ENCODE measurements at places on chromosomes 6 and 20. TPM values are rescaled to one million over a fixed set of nuclear protein-coding genes. Genes with fewer than 3 reads are reported as not detected.

DNA sequence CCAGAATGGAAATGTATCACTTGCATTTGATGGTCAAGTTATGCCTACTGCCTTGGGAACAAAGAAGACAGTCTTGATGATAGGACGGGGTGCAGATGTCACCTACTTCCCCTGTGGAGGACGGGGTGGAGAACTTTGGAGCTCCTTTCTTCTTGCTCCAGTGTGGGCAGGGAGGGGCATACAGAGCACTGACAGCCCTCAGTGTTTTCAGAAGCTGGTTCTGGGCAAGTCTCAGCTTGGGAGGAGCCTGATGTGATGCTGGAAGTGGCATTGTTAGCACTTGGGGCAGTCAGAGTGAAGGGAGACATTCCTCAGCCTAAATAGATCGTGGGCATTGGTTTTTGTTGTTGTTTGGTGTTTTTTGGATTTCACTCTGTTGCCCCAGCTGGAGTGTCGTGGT is 59.7 kb downstream of the SYNJ2 start:
- no peak for DNase-seq

- DNase-seq: peak; percentile 11
These were observed 160.1 kb downstream of the C6orf58 start for GRCh38 chr6:127737009-127737486.

GRCh38 chr20:5349448-5349847 is 32.7 kb upstream of the PROKR2 start:
- DNase-seq: no peak

- no peak for DNase-seq
These were observed 2.2 kb downstream of the SMLR1 start for GRCh38 chr6:130829333-130829910.

- no peak for DNase-seq
These were observed 2.8 kb upstream of the VSX1 start for GRCh38 chr20:25084626-25085187.

Gene EYA2
- not detected for total RNA-seq

- DNase-seq: no peak
These were observed 322.8 kb upstream of the NT5E start for GRCh38 chr6:85127168-85127498.

DNA sequence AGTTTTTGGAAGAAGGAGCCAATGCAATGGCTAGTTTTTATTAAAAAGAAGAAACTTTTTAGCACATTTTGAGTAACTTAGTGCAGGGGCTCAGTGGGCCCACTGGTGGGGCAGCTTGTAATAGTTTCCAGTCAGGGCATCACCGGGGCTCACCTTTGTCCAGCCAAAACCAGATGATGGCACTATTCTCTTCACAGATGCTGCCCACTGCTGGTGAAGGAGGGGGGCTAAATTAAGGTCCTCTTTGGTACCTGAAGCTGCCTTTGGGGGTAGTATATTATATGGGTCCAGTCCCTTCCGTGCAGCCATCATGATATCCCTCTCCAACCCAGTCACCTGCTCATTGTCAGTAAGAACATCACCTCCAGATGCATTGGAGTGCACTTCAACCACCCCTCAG is 182.9 kb downstream of the PDE7B start:
- no peak for DNase-seq

GRCh38 chr6:90290811-90291420 is 5.7 kb downstream of the BACH2 start:
- DNase-seq: no peak

GRCh38 chr20:59730722-59731121 is 126.4 kb downstream of the PHACTR3 start:
- no peak for DNase-seq

DNA sequence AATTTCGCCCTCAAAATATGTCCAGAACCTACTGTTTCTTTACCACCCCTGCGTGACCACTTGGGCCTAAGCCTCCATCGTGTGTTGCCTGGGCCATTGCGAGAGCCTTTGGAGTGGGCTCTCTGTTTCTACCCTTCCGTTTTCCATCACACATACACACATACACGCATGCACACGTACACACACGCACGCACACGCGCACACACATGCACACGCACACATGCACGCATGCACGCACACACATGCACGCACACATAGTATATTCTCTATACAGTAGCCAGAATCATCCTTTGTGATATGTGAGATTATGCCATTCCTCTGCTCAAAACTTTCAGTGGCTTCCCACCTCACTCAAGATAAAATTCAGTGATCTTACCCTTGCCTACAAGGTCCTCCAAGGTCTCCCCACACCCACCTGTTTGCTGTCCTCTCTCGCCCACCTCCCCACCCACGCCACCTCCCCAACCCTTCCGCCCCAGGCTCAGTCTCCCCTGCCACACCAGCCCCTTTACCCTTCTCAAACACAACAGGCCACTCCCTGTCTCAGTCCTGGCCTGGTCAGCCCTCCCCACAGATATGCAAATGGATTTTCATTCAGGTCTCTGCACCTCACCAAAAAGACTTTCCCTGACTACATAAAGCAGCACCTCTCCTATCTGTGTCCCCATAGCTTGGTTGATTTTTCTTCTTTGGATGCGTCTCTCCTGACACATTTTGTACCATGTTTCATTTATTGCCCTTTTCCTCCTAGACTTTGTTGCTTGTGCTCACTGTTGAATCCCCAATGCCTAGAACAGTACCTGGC is 559.6 kb downstream of the CD83 start:
- no peak for DNase-seq

GRCh38 chr20:6671829-6672228 is 95.7 kb upstream of the BMP2 start:
- DNase-seq: no peak

GRCh38 chr6:27294409-27294808 is 17.7 kb downstream of the POM121L2 start:
- DNase-seq: no peak

DNA sequence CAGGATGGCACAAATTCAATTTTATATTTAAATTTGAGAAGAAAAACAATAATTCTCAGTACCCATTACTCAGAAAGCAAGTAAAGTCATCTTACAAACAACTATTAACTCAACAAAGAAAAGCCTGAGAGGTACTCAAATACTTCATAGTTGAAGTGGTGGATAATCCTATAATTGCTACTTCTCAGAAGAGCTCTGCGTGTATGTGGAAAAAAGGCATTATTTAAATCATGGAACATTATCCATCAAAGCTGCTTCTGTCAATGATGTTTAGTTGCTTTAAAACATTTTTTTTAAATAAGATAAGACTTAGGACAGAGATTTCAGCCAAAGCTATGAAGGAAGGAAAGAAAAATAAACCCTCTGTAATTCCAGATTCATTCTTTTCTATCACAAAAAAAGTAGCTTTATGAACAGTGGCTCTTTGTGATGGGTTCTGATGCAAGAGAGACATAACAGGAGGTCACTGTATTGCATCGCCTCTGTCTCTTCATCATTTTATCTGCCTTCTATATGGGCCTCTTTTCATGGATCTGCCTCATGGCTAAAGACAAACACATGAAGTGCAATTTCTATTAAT is 367.9 kb upstream of the SLC35B3 start:
- DNase-seq: no peak

GRCh38 chr6:95742767-95743289 is 165.5 kb downstream of the MANEA start:
- DNase-seq: no peak

GRCh38 chr6:163263196-163263595 is 151.3 kb upstream of the QKI start:
- no peak for DNase-seq

Gene CST5
- not detected for total RNA-seq

Gene ANGPT4
- total RNA-seq: not detected

GRCh38 chr20:32439132-32439829 is 81.2 kb downstream of the ASXL1 start:
- DNase-seq: no peak

GRCh38 chr6:33073431-33073871 is at the start of gene HLA-DPA1:
Gene HLA-DPA1, minus strand, starts transcription at chr6:33073649.
- peak; percentile 52 for DNase-seq

Gene DOK5
- total RNA-seq: 4.7 TPM

Gene SNRPB2
- 115 TPM for total RNA-seq

Gene TOMM34
- total RNA-seq: 62.1 TPM

- DNase-seq: no peak
These were observed 225.9 kb upstream of the CDH4 start for GRCh38 chr20:61026173-61026572.

DNA sequence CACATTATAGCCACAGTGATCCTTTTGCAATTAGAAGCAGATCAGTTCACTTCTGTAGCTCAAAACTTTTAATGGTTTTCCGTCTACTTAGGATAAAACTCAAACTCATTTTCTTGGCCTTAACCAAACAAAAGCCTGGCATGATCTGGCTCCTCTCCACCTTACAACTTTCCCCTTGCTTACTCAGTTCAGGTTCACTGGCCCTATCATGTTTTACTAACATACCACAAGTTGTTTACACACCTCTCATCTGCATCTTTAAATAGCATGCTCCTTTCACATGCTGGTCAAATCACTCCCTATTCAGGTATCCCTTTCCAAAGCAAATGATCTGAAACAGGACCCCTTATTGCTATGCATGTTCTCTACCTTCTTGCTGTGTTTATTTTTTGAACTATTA is 191.4 kb upstream of the FAM83B start:
- no peak for DNase-seq

Gene NR2E1
- not detected for total RNA-seq

- no peak for DNase-seq
These were observed 377.1 kb downstream of the FOXA2 start for GRCh38 chr20:22207280-22207679.

DNA sequence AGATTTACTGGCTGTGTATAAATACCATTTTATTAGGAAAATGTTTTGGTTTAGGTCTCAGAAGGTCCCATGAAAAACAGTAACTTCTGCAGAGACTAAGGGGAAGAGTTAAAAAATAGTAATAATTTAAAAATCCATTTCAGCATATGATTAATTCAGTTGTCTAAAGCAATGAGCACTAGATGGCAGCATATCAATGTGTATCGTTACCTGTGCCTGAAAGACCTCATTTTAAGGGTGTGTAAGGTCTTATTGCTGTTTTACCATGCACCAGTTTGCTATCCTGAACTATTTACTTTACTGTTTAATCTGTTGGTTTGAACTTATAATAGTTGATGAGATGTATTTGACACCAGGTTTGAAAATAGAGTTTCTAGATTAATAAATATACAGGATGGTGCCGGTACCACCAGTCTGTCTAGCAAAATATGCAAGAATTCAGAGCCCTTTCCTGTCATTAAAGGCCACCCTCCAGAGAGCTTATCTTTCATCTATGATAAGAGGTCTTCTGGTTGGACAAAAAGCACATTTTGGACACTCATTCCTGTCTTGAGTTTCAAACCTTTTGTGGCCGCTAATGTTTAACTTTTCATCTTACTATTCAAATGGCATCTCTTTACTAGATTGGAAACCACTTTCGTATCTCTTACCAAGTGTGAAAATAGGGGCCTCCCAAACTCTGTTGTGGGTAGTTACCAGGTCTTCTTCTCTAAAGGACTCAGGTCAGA is 8.9 kb upstream of the AHI1 start:
- DNase-seq: no peak

- no peak for DNase-seq
These were observed 404.4 kb downstream of the BMP2 start for GRCh38 chr20:7171911-7172310.

GRCh38 chr6:10759312-10759839 is 11.8 kb downstream of the TMEM14B start:
- DNase-seq: no peak

GRCh38 chr6:148578489-148578814 is 168.4 kb upstream of the UST start:
- DNase-seq: no peak

Gene MROH8
- 1.3 TPM for total RNA-seq

- DNase-seq: no peak
These were observed 40.4 kb downstream of the MDGA1 start for GRCh38 chr6:37657112-37657886.

Gene TFAP2B
- total RNA-seq: not detected

- DNase-seq: no peak
These were observed 78.0 kb downstream of the SLC22A3 start for GRCh38 chr6:160426136-160426535.

- DNase-seq: no peak
These were observed 62.1 kb downstream of the NOL4L start for GRCh38 chr20:32522776-32523612.

DNA sequence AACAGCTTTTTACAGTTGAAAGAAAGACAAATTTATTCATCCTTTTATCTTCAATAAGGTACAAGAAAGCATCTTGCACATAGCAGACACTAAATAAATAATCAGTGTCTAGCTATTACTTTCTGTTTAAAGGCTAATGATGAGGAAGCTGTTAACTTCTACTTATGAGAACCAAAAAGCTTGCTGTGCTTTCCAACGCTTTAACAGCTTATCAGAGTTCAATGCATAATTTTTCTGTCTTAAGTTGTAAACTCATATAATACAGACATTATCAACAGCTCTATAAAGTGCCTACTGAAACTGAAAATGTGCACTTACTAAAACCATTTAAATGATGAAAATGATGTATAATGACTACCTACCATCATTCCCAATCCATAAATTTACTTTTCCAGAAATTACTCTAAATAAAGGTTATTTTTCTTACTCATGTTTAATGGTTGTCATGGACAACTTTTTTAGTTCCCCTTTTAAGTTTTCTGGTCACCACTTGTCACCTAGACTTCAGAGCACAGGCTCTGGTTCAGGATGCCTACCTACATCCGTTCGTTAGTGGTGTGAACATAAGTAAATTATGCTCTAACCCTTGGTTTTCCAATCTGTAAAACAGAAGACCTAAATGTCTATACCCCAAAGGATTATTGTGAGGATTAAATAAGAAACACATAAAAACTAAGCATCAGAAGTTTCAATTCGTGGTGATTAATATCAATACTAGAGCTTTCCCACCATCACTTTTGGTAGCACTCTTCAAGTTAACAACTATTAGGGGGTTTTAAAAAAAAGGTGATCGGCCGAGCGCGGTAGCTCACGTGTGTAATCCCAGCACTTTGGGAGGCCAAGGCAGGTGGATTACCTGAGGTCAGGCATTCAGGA is 8.0 kb downstream of the PNISR start:
- DNase-seq: no peak

Gene KCNK5
- total RNA-seq: 41.5 TPM
